ENCODE measurements at places on chromosomes 7 and 10.

- no peak for DNase-seq
Measured at GRCh38 chr7:129006636-129007414, 48.1 kb downstream of the TNPO3 start.

GRCh38 chr10:88888810-88889445 is 8.9 kb downstream of the STAMBPL1 start:
- no peak for DNase-seq

DNA sequence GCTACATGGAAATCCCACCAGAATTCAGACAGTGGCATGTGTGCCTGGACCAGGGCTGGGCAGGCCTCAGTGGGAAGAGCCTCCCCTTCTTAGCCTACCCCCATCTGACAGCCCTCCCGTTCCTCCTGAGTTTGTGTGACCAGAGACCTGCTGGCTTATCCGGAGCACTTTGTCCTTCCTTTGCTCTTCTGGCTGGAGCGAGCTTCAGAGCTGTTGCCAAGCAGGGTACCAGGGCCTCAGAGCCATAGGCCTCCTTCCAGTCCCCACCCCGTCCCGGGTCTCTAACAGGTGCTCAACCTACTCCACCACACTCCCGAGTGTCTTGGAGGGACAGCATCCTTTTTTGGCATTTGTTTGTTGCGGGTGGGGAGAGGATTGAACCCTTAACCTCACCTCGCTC is 26.5 kb upstream of the TRIM8 start:
- no peak for DNase-seq

- DNase-seq: no peak
Measured at GRCh38 chr10:91800182-91800581, 2.0 kb downstream of the TNKS2 start.

- DNase-seq: no peak
Measured at GRCh38 chr7:97731736-97732564, at the start of gene TAC1. Gene TAC1, plus strand, starts transcription at chr7:97732086. Its CDS starts 527 bp downstream, at chr7:97732613.

- DNase-seq: no peak
Measured at GRCh38 chr10:112960151-112960681, 10.2 kb downstream of the TCF7L2 start.

- no peak for DNase-seq
Measured at GRCh38 chr7:130356121-130356875, 11.7 kb downstream of the CPA5 start.

DNA sequence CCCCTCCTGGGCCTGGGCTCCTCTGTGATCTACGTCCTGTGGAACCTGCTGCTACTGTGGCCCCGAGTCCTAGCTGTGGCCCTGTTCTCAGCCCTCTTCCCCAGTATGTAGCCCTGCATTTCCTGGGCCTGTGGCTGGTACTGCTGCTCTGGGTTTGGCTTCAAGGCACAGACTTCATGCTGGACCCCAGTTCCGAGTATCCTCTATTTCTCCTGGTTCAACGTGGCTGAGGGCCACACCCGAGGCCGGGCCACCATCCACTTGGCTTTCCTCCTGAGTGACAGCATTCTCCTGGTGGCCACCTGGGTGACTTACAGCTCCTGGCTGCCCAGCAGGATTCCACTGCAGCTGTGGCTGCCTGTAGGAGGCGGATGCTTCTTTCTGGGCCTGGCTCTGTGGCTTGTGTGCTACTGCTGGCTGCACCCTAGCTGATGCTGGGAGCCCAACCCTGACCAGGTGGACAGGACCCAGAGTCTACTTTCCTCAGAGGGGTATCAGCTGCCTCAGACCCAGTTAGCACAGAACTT is 37.8 kb upstream of the MMD2 start:
- no peak for DNase-seq

DNA sequence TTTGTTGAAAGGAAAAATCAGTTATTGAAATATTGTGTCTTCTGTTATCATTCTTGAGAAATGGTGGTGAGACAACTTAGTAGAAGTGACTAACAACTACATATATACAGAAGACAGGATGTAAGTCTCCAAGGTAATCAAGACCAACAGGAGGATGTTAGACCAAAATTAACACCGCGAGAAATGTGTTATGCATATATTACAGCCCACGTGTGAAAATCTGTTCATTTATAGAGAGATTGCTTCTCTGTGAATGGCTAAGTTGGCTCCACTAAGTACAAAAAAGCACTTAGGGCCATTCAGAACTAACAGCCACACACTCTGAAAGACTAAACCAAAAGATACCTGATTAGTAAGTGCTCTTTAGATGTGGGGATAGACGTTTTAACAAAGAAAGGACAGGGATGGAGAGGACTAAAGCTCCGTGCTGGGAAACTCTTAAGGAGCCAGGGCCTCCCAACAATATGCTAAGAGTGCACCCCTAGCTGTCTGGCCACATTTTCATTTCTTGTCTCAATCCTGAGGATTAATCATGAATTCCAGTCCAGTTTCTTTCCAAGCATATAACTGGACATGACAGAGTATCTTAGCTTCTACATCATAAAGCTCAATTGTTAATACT is 26.5 kb downstream of the HDAC9 start:
- DNase-seq: no peak

DNA sequence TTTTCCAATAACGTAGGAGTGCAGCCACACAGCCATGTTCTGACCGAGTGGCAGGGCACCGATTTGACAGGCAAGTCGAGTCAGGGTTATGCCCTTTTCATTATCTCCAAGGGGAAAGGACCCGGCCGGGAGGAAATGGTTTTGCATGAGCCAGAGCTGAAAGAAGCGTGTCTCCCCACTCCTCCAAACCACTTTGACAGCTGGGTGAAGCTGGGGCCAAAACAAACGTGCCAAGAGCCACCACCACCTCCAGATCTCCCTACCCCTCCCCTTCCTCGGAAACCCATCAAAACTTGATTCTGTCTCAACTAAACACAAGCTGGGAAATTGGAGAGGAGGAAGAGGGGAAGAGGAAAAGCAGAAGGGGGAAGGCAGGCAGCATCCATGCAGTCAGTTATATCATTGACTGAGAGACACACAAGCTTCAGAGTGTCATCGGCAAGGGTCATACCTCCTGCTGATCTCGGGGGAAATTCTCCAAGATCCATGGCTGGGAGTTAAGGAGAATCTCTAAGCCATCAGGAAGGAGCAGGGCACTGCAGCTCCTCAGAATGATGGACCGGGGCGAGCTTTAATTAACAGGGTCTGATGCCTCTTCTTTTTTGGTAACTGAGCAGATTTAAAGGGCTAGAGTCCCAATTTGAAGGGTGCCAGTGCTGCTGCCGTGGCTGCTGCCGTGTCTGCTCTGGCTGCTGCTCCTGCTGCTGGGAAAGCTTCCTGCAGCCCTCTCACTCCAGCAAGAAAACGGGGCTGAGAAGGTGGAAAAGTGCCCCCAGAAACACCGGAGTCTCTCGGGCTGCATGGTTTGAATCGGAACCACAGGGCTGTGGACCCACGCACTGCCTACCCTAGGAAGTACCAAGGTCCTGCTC is 34.7 kb upstream of the CALN1 start:
- no peak for DNase-seq
